ENCODE measurements at places on chromosomes 1 and 21. TPM values are rescaled to one million over a fixed set of nuclear protein-coding genes. Genes with fewer than 3 reads are reported as not detected.

Gene OVAAL
- total RNA-seq: 0.70 TPM

Gene CD101
- 0.11 TPM for total RNA-seq

Gene STUM
- 0.70 TPM for total RNA-seq

Gene SPATA17
- total RNA-seq: 0.41 TPM

Gene TCEA3
- total RNA-seq: 24.4 TPM

Gene CACNA1E
- total RNA-seq: 2.2 TPM

Gene BTBD8
- 6.5 TPM for total RNA-seq

Gene URB1
- 12.2 TPM for total RNA-seq

Gene OR10J1
- total RNA-seq: not detected

Gene NPR1
- total RNA-seq: 19.3 TPM

Gene OR2T2
- not detected for total RNA-seq

Gene PATJ
- 72.1 TPM for total RNA-seq

Gene APOBEC4
- not detected for total RNA-seq

Gene ZBTB7B
- total RNA-seq: 53.4 TPM

Gene RAB3B
- total RNA-seq: 0.04 TPM

Gene STRIP1
- 14.6 TPM for total RNA-seq

Gene KIF17
- total RNA-seq: 2.6 TPM

Gene KCNJ9
- total RNA-seq: 0.08 TPM

Gene UBE2U
- total RNA-seq: not detected

Gene KRTAP19-3
- not detected for total RNA-seq

Gene CLCNKA
- total RNA-seq: 0.20 TPM

Gene GPR37L1
- total RNA-seq: 0.07 TPM

Gene MLLT11
- total RNA-seq: 3.5 TPM

Gene FAM72C
- 0.33 TPM for total RNA-seq

Gene KTI12
- 4.7 TPM for total RNA-seq

Gene GJA5
- total RNA-seq: 126 TPM

Gene ARHGEF19
- total RNA-seq: 1.5 TPM

Gene OR2L2
- total RNA-seq: not detected

Gene RABGGTB
- 38.5 TPM for total RNA-seq

Gene FCGR2B
- total RNA-seq: 8.1 TPM

Gene KRTAP21-2
- not detected for total RNA-seq

Gene CLDN17
- not detected for total RNA-seq

Gene CR1L
- not detected for total RNA-seq

Gene ADAM30
- not detected for total RNA-seq

Gene PLA2G2C
- total RNA-seq: not detected

Gene PSEN2
- 23.3 TPM for total RNA-seq

Gene ATF3
- 27.6 TPM for total RNA-seq

Gene PEX10
- 17.4 TPM for total RNA-seq

Gene OLFM3
- not detected for total RNA-seq

Gene ANP32E
- total RNA-seq: 24.5 TPM

Gene CDK18
- 85.6 TPM for total RNA-seq

Gene NCDN
- 30.6 TPM for total RNA-seq

Gene CASZ1
- 44.3 TPM for total RNA-seq

Gene NEK7
- total RNA-seq: 168 TPM

Gene C1orf141
- total RNA-seq: not detected

Gene DMRTA2
- total RNA-seq: not detected

Gene LRRC39
- total RNA-seq: 142 TPM

Gene OR2T11
- not detected for total RNA-seq

Gene GNAT2
- not detected for total RNA-seq

Gene PDC
- not detected for total RNA-seq

Gene SLAMF9
- total RNA-seq: not detected

Gene LCE3D
- total RNA-seq: not detected

Gene IQGAP3
- total RNA-seq: not detected

Gene TUFT1
- total RNA-seq: 7.9 TPM

Gene HEYL
- total RNA-seq: 28.1 TPM

Gene FAM163A
- total RNA-seq: not detected

Gene HUNK
- 2.0 TPM for total RNA-seq

Gene PRR9
- total RNA-seq: 1.2 TPM
